ENCODE measurements at places on chromosomes 6 and 20.

- DNase-seq, result no peak
These were observed 76.7 kb upstream of the SYNJ2 start for GRCh38 chr6:157904999-157905398.

DNA sequence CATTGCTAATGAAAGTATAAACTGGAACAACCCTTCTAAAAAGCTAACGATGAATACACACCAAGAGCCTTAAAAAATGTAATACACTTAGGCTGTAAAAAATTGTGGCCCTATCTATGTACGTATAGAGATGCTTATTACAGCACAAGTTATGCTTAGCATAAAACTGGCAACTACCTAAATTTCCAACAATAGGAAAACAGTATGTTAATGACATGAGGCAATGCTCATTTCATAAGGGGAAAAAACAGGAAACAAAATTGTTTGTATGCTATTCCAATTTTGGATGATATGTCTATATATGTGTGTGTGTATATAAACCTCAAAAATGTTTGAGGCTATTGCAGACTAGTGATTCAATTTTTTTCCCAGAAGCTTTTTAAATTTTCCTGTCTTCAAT lies 82.5 kb downstream of the DTNBP1 start:
- no peak for DNase-seq

GRCh38 chr6:169714178-169714577 lies 10.1 kb downstream of the PHF10 start:
- DNase-seq, result no peak

GRCh38 chr6:38406096-38406495 lies 233.6 kb downstream of the BTBD9 start:
- DNase-seq, result no peak

DNA sequence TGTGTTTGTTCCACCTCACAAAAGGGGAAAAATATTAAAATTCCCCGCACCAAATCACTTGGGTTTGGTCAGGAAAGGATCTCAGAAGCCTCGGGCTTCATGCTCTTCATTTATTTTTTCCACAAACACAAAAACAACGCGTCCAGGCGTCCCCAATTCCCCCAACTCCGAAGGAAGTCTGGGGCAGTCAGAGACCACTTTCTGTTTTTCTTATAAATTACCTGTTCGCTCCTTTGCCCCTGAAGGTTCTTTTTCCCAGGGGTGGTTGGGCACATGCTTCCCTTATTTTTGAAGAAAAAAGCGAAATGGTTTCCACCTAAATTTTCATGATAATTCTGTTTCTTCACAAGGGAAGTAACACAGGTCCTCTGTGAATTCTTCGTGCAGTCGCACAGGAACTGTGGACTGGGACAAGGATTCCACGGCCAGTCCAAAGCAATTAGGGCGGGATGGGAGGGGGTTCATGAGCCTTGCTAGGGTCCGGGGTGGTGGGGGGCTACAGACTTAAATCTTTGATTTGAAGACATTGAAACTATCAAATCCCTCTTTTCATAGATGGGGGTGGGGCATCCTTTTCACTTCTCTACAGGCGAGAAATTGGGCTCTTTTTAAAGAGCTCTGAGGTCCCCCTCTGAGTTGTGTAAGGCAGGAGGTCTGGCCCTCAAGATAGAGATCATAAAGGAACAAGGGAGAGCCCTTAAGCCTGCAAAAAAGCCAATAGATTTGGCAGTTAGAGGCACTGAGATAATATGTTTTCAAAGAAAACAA lies 30.5 kb upstream of the HFE start:
- DNase-seq, result no peak

GRCh38 chr6:157774153-157775135 lies 48.6 kb upstream of the SNX9 start:
- no peak for DNase-seq

- DNase-seq, result no peak
These were observed 30.0 kb upstream of the ZNF133 start for GRCh38 chr20:18258126-18258860.

- DNase-seq, result peak; percentile 38
These were observed 12.4 kb upstream of the ZSCAN9 start for GRCh38 chr6:28212510-28213212.
